Activated CD8-positive, alpha-beta T cell treated with anti-CD3 and anti-CD28 coated beads, Interleukin-2, amount 10 ng/mL, durations not matched to agents 7 days and 5 days (primary cell): ENCODE measurements at places on chromosomes 11 and 22.

- peak; percentile 17 for DNase-seq
Observed at GRCh38 chr11:117839936-117840813, 15.6 kb upstream of the FXYD2 start.

DNA sequence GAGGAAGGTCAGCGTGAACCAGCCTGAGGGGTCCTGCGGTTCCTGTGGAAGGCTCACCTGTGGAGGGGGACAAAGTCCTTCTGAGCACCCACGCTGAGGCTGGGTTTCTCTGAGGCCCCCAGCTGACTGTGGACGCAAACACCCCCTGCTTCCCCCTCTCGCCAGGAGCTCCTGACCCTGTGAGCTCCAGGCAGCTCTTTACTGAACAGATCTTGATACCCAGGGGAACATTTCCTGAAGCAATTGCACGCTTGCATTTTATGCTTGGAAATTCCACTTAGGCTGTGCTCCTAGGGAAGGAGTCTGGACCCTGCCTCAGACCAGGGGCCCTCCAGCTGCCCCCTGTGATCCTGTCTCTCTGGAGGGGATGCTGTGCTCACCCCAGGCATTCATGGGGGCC lies 454.2 kb upstream of the B3GAT1 start:
- no peak for DNase-seq

- DNase-seq: no peak
Observed at GRCh38 chr11:111372538-111372937, 6.5 kb downstream of the POU2AF1 start.

- no peak for DNase-seq
Observed at GRCh38 chr11:46969379-46969778, 32.8 kb downstream of the CSTPP1 start.

- DNase-seq: no peak
Observed at GRCh38 chr22:38564669-38565068, 5.3 kb downstream of the DMC1 start.

DNA sequence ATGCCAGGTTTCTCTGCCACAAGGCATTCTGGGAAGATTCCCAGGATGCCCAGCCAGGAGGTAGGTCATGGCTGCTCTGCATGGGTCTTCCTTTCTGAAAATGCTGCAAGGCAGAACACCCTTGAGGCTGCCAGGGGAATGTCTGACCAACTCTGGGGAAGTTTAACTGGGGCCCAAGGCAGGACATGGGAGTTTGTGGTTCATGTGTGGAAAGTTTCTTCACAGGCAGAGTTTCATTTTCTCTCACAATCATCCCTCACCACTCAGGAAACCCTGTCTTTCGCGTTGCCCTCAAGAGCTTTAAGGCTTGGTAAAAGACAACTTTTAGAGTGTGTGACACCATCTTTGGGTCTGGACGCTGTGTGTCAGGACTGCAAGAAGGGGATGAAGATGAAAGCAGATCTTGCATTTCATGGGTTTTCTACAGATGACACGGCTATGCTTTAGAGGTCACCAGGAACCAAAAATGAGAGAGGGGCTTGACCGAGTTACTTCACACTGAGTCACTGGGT lies 133.5 kb downstream of the CD44 start:
- peak; percentile 71 for DNase-seq

GRCh38 chr22:32737811-32738497 lies 63.6 kb upstream of the TIMP3 start:
- no peak for DNase-seq

- no peak for DNase-seq
Observed at GRCh38 chr11:1038921-1039320, 2.4 kb upstream of the MUC6 start.

- no peak for DNase-seq
Observed at GRCh38 chr22:45998638-45999378, 21.8 kb upstream of the WNT7B start.

DNA sequence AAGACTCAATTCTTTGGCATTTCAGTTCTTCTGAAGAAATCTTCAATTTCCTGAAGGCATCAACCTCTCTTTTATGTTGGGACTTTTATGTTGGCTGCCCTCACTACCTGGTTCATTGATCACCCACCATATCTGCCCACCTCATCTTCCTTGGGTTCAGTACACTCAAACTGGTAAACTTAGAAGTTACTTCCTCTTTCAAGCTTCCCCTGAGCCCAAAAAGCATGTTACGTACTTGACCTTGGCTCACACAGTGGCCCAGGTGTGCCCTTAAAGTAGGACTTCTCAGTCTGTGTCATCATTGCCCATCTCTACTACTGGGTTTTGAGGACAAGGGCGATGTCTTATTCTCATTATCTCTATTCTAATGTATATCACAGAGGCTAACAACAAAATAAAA lies 86.1 kb downstream of the GRIA4 start:
- no peak for DNase-seq

DNA sequence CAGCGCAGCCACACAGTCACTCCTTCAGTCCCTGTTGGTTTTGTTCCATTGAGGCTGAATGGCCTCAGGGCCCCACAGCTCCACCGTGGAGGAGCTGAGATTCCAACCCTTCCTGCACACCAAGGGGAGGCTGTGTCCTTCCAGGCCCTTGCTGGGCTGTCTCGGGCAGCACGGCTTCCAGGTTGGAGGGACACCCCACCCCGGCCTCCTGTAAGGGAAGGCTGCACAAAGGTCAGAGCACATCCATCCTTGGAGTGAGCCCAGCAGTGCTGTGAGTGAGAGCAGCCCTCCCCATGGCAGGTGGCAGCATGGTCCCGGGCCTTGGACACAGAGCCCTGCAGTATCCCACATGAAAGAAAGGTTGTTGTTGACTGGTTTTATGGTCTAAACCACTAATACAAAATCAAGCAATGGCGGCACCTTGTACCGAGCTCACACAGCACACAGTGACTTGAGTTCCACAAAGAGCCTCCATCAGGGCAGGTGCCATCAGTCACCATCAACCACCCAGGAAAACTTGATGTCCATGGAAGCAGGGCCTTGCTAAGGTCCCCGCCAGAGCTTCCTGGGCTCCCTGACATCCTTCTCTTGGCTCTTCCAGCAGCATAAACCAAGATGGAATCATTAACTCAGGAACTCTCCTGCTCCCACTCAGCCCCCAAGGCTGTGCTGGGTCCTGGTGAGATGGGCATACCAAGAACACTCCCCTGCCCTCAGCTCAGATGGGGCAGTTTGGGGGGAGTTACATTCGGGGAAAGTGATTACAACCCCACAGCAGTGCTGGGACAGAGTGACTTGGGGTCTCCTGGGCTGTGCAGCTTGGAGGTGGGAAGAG lies 1500.4 kb downstream of the TBC1D22A start:
- no peak for DNase-seq

GRCh38 chr22:31044262-31044861 lies 36.8 kb upstream of the SMTN start:
- no peak for DNase-seq

GRCh38 chr11:25860677-25861450 lies 471.1 kb upstream of the ANO3 start:
- no peak for DNase-seq

DNA sequence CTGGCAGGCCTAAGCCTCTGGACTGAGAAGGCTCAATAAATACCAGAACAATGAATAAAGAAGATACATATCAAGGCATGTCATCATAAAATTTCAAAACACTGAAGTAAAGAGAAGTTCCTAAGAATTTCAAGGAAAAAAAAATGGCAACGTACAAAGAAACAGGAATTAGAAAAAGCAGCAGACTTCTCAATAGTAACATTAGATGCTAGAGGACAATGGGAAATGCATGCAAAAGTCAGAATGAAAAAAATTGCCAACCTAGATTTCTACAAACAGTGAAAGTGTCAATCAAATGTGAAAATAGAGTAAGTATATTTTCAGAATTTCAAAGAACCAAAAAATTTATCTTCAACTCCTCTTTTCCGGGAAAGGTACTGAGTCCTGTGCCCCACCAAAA lies 125.0 kb downstream of the KCNC1 start:
- no peak for DNase-seq

GRCh38 chr11:46889689-46890475 lies 28.5 kb downstream of the LRP4 start:
- peak; percentile 84 for DNase-seq

DNA sequence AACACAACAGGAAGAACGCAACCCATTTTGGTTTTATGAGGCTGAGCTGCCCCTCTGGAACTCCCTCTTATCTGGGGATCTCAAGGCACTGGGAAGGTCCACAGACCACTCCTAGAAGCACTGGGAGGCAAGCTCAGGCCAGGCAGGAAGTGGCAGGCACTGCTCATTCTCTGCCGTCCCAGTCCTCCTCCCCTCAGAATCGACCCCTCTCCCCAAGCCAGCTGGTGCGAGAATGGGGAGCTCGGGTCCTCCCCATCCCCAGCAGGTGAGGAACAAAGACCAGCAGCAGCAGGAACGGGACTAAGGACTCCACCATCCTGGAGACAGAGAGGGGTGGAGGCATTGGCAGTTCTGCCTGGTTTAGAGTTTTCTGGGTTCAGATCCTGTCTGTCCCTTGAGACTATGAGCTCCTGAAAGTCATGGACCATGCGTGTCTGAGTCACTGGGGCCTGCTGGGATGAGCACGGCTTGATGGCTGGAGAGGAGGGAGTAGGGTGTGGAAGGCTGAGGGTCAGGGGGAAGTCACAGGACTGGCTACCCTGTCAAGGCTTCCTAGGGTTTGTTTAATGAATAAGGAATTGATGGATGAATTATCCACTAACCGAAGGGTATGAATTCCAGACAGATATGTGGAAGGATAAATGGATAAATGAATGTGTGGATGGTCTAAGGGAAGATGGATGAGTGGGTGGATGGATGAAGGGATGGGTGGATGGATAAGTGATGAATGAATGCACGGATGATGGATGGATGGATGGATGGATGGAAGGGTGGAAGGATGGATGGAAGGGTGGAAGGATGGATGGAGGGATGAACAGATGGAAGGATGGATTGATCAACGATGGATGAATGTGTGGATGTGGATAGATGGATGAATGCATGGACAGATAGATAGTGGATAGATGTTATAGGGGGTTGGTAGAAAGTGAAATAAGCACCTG lies 6.4 kb downstream of the MYEOV start:
- DNase-seq: no peak

DNA sequence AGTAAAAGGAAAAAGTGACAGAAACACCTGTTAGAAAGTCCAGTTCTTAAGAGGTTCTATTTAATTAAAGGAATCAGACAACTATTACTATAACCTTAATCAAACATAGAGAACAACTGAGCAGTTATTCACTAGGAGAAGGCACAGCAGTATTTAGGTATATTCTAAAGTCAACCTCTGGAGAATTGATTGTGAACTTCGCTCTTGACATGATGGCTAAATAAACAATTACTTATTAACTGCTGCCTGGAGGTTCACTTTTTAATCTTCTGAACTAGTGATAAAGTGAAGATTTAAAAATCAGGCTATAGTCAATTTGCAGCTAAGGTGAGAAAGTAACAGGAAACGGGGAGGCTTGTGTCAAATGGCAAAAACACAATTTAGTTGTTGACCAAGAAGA lies 557.3 kb downstream of the FAM181B start:
- no peak for DNase-seq

DNA sequence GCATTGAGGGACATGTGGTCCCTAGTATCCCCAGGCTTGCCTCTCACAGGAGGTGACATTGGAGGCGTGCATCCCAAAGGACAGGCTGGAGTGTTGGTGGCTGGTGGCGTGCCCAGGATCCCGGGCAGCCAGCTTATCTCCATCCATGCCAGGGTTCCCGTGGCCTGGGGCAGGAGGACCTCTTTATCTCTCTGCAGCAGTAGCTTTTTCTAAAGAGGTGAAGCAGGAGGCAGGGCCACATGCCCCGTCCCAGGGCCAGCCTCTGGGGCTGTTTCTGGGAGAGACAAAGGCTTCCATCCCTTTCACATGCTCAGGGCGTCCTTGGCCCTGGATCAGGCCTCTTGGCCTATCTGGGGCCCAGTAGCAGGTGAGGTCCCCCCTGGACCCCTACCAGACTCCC lies 19.7 kb downstream of the PARVG start:
- DNase-seq: no peak

GRCh38 chr11:105081412-105082150 lies 36.4 kb upstream of the CARD16 start:
- DNase-seq: no peak

GRCh38 chr11:31655483-31655882 lies 145.9 kb downstream of the ELP4 start:
- DNase-seq: no peak

DNA sequence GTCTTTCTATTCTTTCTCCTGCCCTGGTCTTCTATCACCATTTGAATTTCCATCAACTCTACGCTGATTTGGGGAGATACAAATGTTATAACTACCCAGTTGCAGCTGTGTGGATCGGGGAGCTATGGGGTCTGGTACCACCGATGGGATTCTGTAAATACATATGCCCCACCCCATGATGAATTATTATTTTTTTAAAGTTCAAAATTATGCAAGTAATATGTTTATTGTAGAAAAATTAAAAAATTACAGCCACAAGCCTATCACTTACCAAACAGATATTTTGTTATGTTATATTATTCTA lies 52.4 kb upstream of the CLMP start:
- DNase-seq: no peak

GRCh38 chr22:22390989-22391388 lies 117.6 kb downstream of the ZNF280B start:
- no peak for DNase-seq

- DNase-seq: no peak
Observed at GRCh38 chr11:107218123-107219013, 200.1 kb upstream of the GUCY1A2 start.

DNA sequence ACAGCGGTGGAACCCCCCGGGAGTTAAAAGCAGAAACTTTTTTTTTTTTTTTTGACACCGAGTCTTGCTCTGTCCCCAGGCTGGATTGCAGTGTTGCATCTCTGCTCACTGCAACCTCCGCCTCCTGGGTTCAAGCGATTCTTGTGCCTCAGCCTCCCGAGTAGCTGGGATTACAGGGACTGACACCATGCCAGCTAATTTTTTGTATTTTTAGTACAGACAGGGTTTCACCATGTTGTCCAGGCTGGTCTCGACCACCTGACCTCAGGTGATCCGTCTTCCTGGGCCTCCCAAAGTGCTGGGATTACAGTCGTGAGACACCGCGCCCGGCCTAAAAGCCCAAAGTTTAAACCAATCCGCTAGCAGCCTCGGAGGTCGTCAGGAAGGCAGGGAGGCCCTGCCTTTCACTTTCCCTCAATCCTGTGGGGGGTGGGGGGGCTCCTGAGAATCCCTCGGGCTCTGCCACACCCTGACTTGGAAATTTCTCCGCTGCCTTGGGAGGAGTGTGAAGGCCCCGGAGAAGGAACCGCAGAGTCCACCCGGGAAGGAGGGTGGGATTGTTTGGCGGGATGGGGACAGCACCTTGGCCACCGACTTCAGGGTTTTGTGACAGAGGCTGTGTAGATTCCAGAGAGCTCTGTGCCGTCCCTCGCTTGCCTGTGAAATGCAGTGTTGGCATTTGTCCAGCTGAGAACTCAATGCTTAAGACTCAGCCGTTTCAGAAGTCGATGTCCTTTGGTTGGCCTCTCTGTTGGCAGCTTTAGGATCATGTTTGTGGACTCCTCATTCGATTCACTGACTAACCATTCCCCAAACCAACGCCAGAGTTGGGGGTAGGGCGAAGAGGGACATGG lies 1.0 kb downstream of the ARHGAP8 start:
- DNase-seq: no peak
